EH (cell line): ENCODE measurements at places on chromosomes 1 and 21.

DNA sequence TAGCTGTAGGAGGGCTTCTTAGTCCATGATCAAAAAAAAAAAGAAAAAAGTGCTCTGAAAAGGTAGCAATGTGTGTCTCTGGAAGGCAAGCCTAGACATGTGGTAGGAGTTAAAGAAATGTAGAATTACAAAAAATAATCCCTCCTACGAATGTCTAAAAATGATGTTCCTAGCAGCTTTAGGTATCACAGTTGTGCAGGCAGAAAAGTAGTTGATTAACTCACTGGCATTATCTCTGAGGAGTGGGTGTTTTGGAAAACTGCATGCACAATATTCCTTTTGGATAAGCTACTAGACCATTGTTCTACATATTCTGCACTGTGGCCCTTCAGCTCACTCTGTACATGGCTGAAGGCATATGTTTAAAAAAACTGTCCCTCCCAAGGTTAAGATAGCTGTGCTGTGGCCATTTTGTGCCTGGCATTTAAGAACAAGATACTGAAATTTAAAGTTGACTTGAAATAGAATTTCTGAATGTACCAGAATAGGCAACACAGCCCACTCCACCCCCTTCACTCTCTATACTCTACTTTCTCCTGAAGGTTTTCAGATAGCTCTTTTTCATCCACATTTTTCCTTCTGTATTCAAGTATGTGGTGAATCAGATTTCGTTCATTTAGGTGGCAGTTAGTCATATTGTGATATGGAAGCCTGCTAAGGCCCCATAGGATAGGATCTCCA is 463.9 kb upstream of the LRRC7 start:
- no peak for DNase-seq

- DNase-seq: no peak
Observed at GRCh38 chr1:116218922-116219321, 107.7 kb downstream of the MAB21L3 start.

DNA sequence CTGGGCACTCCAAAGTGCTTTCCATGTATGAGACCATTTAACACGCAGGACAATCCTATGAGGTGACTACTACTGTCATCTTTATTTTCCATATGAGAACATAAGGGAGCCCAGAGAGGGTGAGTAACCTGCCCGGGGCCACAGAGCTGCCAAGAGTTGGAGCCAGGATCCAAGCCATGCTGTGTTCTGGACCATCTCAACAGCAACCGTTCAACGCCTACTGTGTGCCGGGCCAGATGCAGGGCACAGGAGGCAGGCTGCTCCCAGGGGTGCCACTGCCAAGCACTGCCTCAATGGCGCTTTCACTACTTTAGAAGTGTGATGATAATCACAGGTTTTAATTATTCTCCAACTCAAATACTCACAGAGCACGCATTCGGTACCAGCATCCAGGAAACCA is 3.8 kb downstream of the ALDH4A1 start:
- DNase-seq: no peak

- peak; percentile 62 for DNase-seq
Observed at GRCh38 chr21:29546071-29546470, 247.3 kb downstream of the BACH1 start.

DNA sequence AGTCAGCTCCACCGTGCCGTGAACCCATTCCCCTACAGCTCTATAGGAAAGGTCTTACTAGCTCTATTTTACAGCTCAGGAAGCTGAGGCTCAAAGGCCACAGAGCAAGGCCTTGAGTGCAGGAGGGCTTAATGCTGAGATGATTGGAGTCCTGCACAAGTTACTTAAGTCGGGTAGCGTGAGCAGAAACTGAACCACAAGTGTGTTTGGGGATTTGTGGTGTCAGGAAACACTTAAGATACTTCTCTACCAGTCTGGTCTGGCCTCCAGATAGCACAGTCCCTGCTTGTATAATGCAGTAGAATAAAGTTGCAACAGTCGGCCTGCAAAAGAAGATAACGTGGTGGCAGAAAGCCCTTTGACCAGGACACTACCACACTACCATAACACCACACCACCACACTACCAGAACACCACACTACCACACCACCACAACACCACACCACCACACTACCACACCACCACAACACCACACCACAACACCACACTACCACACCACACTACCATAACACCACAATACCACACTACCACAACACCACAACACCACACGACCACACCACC is 118.1 kb downstream of the SPSB1 start:
- peak; percentile 48 for DNase-seq

GRCh38 chr1:39720094-39720999 is 18.3 kb upstream of the PPIE start:
- DNase-seq: peak; percentile 70

GRCh38 chr1:201457508-201457960 is 11.5 kb downstream of the PHLDA3 start:
- no peak for DNase-seq

- peak; percentile 33 for DNase-seq
Observed at GRCh38 chr1:185311589-185312225, 5.3 kb downstream of the IVNS1ABP start.

GRCh38 chr21:38280867-38281266 is 24.1 kb downstream of the KCNJ15 start:
- no peak for DNase-seq

- DNase-seq: no peak
Observed at GRCh38 chr1:183931646-183932271, 105.8 kb downstream of the COLGALT2 start.

DNA sequence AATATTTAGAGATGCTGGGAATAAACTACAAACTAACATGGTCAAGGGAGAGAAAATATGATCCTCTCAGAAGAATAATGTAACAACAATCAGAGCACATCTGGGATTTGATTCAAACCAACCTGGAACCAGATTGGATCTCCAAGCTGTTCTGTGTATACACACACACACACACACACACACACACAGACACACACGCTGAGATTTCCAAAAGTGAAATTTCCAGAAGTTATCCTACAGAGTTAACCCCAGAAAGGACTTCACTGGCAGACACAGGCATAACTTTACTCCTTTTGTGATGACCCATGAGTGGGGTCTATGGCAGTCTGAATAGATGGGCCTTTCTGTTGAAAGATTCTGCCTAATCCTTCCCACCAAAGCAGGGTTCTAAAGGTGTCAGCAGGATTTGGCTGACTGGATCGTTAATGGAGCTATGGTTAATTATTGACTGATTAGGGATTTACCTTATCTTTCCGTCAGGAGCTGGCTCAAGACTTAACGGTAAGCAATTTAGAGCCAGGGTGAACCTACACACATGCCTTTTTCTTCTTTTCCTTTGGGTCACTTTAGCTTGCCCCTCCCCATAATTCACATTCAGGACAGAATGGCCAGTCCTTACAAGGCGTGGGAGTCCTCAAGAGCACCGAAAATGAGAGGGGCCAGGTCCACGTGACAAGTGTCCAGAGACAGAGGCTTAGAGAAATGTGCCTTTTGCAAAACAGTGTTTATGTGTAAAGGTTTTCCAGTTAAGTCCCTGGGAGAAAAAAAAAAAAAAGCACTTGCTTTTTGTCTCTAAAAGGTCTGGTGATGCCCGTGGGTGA is 10.9 kb upstream of the PROX1 start:
- no peak for DNase-seq
